ENCODE measurements at places on chromosomes 7 and 10.
A peak's percentile ranks its signal among the peaks of the same experiment; 100 is the strongest.

GRCh38 chr10:110600487-110601101 is 33.1 kb downstream of the SMC3 start:
- DNase-seq = no peak

- DNase-seq = no peak
These were observed 90.6 kb upstream of the PCBD1 start for GRCh38 chr10:70978816-70979480.

- DNase-seq = no peak
These were observed 31.5 kb upstream of the LHFPL3 start for GRCh38 chr7:104296900-104297299.

GRCh38 chr10:85995791-85996190 is 370.8 kb downstream of the GRID1 start:
- no peak for DNase-seq

DNA sequence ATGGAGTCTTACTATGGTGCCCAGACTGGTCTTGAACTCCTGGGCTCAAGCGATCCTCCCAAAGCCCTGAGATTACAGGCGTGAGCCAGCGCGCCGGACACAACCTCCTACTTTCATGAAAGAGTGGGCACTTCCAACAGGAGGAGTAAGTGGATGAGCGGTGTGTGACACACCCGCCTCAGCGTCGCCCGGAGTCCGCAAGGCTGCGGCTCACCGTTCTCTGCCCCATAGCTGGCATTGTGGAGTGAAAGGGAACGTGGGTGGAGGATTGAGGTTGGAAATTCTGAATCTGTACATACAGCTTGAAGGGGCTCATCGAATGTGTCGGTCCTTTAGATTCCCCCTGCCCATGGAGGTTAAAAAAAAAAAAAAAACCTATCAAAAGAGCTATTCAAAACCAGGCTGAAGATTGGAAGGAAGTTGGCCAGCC is 524 bp upstream of the PRXL2A start:
- no peak for DNase-seq

- DNase-seq = no peak
These were observed 7.1 kb upstream of the C10orf105 start for GRCh38 chr10:71726580-71727104.

DNA sequence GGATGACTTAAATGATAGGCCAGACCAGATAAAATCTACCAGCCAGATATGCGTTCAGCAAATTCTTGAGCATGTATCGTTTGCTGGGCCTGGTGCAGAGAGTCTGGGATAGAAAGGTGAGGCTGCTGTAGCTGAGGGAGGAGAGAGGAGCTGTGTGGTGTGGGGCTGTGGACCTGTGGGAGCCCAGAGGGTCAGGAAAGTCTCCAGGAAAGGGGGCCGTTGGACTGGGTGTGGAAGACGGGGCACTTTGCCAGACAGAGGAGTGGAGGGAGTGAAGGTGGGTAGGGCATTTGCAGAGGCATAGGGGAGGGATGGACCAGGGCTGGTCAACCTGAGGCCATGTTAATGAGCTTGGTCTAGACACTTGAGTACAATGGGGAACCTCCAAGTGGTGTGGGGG is 124.7 kb upstream of the UNC5B start:
- no peak for DNase-seq

- DNase-seq = no peak
These were observed 144.0 kb upstream of the MKLN1 start for GRCh38 chr7:131183611-131184119.

- no peak for DNase-seq
These were observed 166.9 kb downstream of the UBE2H start for GRCh38 chr7:129785685-129786514.

- DNase-seq = no peak
These were observed 180.8 kb downstream of the EMX2 start for GRCh38 chr10:117723343-117723742.

- no peak for DNase-seq
These were observed 184.8 kb downstream of the PTPN20 start for GRCh38 chr10:47095848-47096612.

DNA sequence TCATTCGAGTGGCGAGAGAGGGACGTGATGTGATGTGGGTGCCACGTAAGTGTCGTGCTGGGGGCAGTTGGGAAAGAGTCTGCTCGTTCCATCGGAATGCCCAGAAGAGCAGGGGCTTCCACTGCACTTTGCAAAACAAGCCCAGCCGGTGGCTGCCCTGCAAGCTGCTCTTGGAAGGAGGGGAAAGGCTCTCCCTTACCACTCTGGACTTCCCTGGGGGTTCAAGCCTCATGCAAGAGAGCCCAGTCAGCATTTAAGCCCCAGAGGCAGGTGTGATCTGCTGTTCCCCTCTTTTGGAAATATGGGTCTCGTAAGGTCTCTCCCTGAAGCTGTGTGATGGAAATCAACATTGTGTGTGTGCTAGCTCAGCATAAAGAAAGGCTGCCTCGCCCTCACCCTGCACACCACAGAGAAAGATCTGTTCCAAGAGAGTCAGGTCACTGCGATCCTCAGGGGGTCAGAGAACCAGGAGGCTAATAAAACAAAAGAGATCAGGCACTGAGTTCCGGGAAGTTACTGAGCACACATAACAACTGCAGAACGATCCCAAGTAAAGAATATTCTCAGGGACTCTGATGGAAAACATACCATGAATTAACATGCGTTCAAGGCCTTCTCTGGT is 212.5 kb downstream of the ADAM12 start:
- no peak for DNase-seq

DNA sequence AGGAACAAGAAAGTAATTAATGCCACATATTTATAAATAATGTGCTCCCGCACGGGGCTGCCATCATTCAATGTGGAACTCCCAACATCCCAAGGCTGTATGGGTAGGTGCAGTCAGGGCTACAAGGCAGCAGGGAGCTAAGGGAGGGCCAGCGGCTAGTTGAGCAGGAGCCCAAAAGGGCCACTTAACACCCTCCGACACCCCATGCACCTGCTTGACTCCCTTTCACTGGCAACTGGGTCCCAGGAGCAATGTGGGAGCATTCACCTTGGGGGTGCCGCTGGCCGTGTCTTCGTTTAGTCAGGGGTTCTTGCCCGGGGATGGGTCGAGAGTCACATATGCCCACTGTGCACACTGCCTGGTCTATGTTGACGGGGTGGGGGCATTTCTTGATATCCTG is 27.9 kb downstream of the SCART1 start:
- no peak for DNase-seq

DNA sequence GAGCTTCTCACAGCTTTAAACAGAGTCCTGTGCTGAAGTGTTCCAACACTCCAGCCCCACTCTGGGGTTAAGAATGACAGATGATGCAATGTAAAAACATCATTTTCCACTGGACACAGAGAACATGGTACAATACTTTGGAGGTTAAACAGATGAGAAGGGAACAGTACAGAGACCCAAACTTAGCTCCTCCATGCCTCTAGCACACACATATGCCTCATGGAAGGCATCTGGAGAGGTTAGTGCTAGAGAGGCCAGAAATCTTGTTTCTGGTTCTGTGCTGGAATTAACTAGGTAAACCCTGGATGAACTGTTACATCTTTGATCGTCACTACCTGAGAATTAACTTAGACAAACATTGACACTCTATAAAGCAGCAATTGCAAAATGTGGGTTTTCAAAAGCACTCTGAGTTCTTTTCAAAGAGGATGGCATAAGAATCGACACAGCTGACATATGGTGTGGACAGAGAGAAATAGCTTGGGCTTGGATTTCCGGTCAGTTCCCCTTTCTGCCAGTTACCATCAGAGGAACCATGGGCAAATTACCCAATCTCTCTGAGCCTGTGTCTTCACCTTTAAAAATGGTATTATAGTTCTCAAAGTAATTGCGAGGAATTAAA is 81.9 kb downstream of the KCNMA1 start:
- DNase-seq = no peak

DNA sequence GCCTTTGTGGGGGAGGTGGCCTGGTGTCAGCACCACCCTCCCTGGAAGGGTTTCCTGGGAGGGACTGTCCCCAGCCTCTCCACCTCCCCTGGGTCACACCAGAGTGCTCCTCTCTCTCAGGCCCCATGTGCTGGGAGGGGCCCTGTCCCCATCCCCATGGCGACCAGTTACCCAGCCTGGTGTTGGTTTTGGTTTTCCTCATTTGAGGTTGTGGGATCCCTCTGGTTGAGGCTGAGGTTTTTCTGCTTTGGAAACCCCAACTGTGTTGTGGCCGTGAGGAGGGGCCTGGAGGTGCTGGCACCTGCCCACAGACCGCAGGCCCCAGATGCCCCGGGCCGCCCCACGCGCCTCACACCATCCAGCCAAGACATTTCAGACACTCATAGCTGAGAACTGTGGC is 106.3 kb downstream of the GRK5 start:
- no peak for DNase-seq

- peak; percentile 67 for DNase-seq
These were observed 154.8 kb upstream of the PRR15 start for GRCh38 chr7:29408841-29409243.

GRCh38 chr10:86611386-86611785 is 43.0 kb upstream of the OPN4 start:
- DNase-seq = no peak

GRCh38 chr10:100736144-100736808 is 9.1 kb upstream of the PAX2 start:
- DNase-seq = no peak

DNA sequence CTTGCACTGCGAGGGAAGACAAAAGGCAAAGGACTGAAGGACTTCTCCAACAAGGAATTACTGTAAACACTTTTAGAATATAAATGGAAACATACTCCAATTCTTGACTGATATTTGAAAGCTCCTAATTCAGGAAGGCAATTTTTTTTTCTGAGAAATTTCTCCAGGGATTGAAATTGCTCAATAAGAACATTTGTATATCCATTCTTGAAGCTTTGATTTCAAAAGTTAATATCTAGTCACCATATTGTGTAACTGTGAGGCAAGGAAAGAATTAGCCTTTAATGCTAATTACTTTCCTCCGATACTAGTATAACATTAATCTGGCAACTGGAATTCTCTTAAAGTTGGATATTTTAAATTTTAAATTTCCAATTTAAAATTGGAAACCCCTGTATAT is 188.4 kb upstream of the COL1A2 start:
- DNase-seq = no peak

DNA sequence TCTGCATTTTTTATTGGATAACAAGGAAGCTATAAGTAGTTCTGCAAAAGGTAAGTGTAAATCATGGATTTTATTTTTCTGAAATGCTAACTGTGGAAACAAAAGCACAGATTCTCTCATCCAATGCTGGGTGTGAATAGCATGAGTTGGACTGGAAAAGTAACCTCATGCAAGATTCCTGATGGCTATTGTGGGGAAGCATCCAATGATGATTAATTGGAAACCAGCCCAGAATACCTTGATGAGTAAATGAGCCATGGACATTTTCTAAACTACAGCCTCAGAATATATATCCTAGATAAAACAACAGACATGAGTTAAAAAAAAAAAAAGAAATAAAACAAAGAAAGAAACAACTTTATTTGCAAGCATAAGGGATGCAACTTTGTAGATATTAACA is 934.6 kb downstream of the CCSER2 start:
- DNase-seq = no peak

DNA sequence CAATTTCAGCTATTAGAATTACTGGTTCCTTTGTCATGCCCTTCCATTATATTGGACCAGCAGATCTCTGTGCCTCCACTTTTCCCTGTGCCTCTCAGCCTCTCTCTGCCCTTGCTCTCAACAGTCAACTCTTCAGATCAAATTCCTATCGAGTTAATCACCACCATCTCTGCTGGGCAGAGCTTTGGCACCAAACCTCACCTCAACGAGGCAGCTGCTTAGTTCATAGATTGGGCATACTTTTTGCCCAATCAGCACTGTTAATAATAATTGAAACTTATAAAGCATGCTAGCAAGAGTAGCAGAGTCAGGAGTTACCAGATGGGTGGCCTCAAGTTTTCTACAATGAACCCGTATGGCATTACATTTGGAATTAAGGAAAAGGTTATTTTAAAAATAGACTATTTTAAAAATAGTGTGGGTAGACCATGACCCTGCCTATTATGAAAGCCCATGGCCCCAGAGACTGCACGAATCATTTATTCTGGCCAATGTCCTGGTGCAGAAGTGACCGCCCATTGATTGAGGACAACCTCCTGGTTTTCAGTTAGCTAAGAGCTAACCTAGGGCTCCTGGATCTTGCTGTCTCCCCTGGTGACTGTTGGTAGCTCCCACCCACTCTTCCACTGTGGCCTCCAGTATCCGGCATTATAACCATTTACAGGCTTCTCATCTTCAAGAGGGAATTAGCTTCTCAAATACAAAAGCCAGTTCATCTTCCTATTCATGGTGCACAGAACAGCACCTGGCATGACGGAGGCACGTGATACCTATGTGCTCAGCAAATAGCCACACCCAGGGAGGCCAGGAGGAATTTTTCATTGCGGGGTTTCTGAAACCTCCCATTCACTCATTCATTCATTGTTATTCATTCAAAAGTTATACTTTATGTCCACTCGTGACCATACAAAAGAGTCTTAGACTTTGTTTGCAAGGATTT is 265.4 kb downstream of the INHBA start:
- no peak for DNase-seq

All from NCI-H2081 treated with DMSO at 0.1 percent for 48 hours (cell line).